Right renal pelvis (tissue), 4 donors: ENCODE measurements at places on chromosomes 1 and 21. TPM values are rescaled to one million over a fixed set of nuclear protein-coding genes. Genes with fewer than 3 reads are reported as not detected.

Gene TMPRSS2
- polyA plus RNA-seq = 36.8 TPM

Gene CFAP74
- polyA plus RNA-seq = 0.32 TPM

Gene TNFAIP8L2
- polyA plus RNA-seq = 1.7 TPM

Gene TYW3
- polyA plus RNA-seq = 32.9 TPM

Gene DDI2
- 18.7 TPM for polyA plus RNA-seq

Gene RGS18
- 1.9 TPM for polyA plus RNA-seq
